Neuronal stem cell (in vitro differentiated cells): ENCODE measurements at places on chromosomes 4 and X.

DNA sequence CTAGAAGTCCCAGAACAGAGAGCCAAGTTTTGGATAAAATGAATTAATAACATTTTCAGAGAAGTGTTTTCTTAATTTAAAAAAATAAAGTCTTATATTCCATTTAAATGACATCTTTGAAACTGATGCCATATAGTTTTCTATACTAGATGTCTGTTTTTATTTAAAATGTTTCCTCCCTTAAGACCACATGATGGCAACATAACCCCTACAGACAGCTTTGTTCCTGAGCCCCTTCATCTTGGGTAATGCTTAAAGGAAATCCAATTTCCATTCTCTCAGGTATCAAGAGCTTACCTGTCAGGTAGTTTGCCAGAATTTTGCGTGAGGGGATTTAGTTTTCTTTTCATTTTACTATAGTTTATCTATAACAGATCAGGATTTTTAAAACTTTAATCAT, 181.4 kb upstream of the UGT8 start:
- no peaks in the 10 kb centered on the region for H3K4me1 ChIP-seq
- H3K36me3 ChIP-seq, result no peaks in the 10 kb centered on the region
- H3K27me3 ChIP-seq, result no peaks in the 10 kb centered on the region
- H3K27ac ChIP-seq, result no peak overlapping the region
- H3K4me3 ChIP-seq, result no peak overlapping the region

DNA sequence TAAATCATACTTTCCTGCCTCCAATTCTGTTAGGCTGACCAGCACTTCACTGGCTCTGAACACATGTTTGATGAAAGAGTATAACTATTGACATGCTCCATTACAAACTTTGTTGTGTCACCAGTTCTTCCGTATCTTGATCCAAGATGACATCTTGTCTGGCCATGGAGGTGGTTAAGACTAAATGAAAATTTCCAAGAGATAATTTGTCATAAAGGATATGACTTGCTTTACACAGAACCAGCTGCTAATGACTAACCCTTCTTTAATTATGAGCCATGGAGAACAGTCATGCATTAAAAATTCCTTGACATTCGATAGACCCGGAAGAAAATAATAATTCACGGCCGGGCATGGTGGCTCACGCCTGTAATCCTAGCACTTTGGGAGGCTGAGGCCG, 17.7 kb upstream of the N4BP2 start:
- H3K4me3 ChIP-seq, result no peak overlapping the region
- no peaks in the 10 kb centered on the region for H3K36me3 ChIP-seq
- H3K4me1 ChIP-seq, result no peaks in the 10 kb centered on the region
- no peaks in the 10 kb centered on the region for H3K27me3 ChIP-seq
- no peak overlapping the region for H3K27ac ChIP-seq
- no peak for DNase-seq

DNA sequence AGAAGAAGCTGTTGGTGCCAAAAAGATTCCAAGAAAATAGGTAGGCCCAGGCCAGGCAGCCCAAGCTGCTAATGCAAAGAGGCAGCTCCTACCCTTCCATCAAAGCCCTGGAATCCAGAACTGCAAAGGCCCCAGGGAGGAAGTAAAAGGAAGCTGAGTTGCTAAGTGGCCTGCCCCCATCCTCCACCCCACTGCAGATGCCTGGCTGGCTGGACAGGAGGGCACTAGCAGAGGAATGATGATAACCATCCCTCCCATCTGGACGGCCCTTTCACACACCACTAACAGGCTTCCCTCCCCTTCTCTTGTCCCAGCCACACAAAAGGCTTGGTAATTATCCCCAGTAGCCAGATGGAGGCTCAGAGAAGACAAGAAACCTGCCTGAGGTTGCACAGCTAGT, 32.4 kb upstream of the PJA1 start:
- H3K27me3 ChIP-seq, result no peaks in the 10 kb centered on the region
- no peaks in the 10 kb centered on the region for H3K36me3 ChIP-seq
- no peak overlapping the region for H3K4me3 ChIP-seq
- H3K4me1 ChIP-seq, result peaks cover 12% of the 10 kb centered on the region
- no peak overlapping the region for H3K27ac ChIP-seq

DNA sequence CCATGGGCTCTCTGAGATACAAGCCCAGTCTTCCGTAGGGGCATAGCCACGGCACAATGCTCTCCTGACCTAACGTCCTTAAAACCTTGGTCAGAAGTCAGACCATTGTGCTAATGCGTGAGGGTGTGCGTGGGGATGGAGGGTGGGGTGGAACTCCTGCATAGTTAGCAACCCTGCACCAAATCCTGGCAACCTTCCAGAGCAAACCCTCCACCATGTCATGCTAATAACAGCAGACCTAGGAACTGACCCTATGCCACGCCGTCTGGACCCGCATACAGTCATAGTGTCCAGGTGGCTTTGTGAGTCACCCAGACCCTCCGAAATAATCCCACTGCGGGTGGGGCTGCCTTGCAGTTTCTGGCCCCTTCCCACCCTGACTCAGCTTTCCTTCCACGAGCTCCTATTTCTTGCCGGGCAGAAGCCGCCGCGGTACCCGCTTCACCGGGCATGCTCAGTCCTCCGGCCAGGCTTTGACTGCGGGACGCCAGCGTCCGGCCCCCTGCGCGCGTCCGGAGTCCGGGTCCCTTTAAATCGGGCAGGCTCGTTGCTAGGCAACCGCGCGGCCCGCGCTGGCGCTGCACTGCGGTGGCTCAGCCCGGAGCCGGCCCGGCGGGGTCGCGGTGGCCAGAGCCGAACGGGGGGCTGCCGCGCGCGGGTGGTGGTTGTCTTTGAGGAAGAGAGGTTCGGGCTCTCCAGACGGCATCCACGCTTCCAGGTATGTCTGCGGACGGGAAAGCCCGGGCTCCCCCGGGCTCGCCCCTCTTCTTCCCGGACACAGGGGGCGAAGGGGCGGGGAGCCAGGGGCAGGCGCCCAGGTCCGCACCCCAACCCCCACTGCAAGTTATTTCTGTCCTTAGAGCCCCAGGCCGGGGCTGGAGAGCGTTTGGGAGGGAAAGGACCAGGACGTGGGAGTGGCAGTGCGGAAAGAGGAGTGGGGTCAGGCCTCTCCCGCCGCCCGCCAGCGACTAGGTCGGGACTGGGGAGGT, at the start of gene CCDC160:
Gene CCDC160 (plus strand): TSS at position 557 of the 989 bp plus-strand sequence. CDS start 7,619 bp downstream, outside the sequence.
- H3K4me3 ChIP-seq, result peak within 1 kb of the TSS; percentile 89
- peaks cover 19% of the 10 kb centered on the region for H3K4me1 ChIP-seq
- peak; percentile 65 for DNase-seq
- H3K36me3 ChIP-seq, result no peaks in the 10 kb centered on the region

- no peaks in the 10 kb centered on the region for H3K4me1 ChIP-seq
- no peak overlapping the region for H3K4me3 ChIP-seq
- no peak for DNase-seq
- H3K27ac ChIP-seq, result no peak overlapping the region
Measured at GRCh38 chrX:17679820-17680219, 57.5 kb upstream of the SCML1 start.

DNA sequence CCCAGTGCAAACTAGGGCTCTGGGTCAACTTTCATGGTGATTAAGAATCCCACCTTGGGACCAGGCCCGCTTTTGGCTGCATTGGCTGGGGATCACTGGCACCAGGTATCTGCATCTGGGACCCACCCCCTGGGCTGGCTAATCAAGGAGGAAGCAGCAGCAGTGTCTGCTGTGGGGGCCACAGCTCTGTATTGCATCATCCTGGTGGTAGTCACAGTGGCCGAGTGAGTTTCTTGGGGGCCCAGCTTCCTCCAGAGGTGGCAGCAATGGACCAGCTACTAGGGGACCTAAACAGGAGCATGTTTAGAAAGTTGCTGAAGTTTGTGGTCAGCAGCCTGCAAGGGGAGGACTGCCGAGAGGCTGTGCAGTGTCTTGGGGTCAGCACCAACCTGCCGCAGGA, 15.7 kb downstream of the LNX1 start:
- no peak overlapping the region for H3K4me3 ChIP-seq
- no peak overlapping the region for H3K27ac ChIP-seq
- DNase-seq, result no peak
- H3K27me3 ChIP-seq, result no peaks in the 10 kb centered on the region
- no peaks in the 10 kb centered on the region for H3K4me1 ChIP-seq
- H3K36me3 ChIP-seq, result no peaks in the 10 kb centered on the region

DNA sequence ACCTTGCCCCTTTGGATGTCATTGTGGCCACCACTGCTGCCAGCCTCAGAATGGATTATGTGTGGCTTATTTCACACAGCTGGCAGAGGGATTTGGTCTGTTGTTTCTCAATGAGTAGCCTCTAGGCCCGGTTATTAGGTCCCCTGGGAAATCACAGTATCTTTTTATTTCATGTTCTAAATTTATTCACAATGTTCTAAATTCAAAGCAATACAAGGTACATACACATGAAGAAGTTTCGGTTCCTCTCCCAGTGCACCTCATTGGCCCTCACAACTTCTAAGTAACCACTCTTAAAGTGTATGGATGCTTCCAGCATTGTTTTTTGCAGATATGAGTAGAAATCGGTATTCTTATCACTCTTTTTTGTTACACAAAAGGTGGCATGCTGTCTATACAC, 262.7 kb downstream of the RCHY1 start:
- no peaks in the 10 kb centered on the region for H3K36me3 ChIP-seq
- H3K4me3 ChIP-seq, result no peak overlapping the region
- H3K27ac ChIP-seq, result no peak overlapping the region
- H3K4me1 ChIP-seq, result no peaks in the 10 kb centered on the region
- H3K27me3 ChIP-seq, result no peaks in the 10 kb centered on the region
- no peak for DNase-seq

- DNase-seq, result no peak
- H3K4me3 ChIP-seq, result no peak overlapping the region
- H3K27ac ChIP-seq, result no peak overlapping the region
- H3K36me3 ChIP-seq, result no peaks in the 10 kb centered on the region
Measured at GRCh38 chr4:1789552-1789951, 3.5 kb upstream of the FGFR3 start.

DNA sequence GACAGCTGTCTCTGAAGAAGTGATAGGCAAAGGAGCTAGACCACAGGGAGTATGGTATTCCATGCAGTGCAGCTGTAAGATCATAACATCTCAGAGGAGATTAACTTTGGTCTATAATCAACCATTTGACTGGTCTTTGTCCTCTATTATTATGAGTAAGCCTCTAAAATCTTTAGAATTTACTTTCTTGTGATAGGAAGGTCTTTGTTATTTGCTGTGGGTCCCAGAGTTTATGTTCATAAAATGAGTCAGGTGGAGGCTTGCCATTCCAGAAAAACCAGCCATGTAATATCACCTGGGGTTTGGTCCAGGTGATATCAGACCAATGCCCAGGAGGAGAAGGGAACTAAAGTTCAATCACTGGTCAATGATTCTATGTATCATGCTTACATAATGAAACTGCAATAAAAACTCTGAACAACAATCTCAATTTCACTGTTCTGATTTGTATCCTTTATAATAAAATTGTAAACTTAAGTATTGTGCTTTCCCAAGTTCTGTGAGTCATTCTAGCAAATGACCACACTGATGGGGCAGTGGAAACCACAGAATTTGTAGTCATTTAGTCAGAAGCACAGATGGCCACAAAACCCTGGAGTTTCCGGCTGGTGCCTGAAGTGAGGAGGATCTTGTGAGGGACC, 239.6 kb upstream of the TRAM1L1 start:
- H3K4me1 ChIP-seq, result no peaks in the 10 kb centered on the region
- DNase-seq, result no peak
- no peak overlapping the region for H3K27ac ChIP-seq
- H3K27me3 ChIP-seq, result no peaks in the 10 kb centered on the region
- no peaks in the 10 kb centered on the region for H3K36me3 ChIP-seq

GRCh38 chr4:167421201-167421600, 186.9 kb upstream of the SPOCK3 start:
- H3K4me3 ChIP-seq, result no peak overlapping the region
- DNase-seq, result no peak
- peaks cover 16% of the 10 kb centered on the region for H3K4me1 ChIP-seq
- no peaks in the 10 kb centered on the region for H3K36me3 ChIP-seq
- no peak overlapping the region for H3K27ac ChIP-seq

GRCh38 chrX:150148749-150149672, 210.7 kb upstream of the EOLA2 start:
- H3K4me3 ChIP-seq, result no peak overlapping the region
- no peaks in the 10 kb centered on the region for H3K27me3 ChIP-seq
- no peaks in the 10 kb centered on the region for H3K4me1 ChIP-seq
- no peaks in the 10 kb centered on the region for H3K36me3 ChIP-seq
- DNase-seq, result no peak

DNA sequence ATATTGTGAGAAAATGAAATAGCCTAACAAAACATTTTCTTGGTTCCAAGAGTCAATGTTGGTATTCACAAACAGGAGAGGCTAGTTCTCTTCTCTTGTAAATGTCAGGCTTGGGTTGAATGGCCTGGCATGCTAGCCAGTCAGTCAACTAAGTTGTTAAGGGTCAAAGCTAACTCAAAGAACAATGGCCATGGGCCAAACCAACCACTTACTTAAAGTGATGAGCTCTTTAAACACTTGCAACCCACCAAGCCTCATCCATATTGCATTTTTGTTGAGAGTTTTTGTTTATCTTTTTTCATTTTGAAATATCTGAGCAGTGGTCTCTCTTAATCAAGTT, 394.5 kb downstream of the RAB28 start:
- no peak overlapping the region for H3K27ac ChIP-seq
- no peak for DNase-seq
- no peaks in the 10 kb centered on the region for H3K4me1 ChIP-seq
- H3K36me3 ChIP-seq, result no peaks in the 10 kb centered on the region
- no peak overlapping the region for H3K4me3 ChIP-seq
- no peaks in the 10 kb centered on the region for H3K27me3 ChIP-seq

- H3K4me1 ChIP-seq, result no peaks in the 10 kb centered on the region
- no peak overlapping the region for H3K27ac ChIP-seq
- H3K27me3 ChIP-seq, result no peaks in the 10 kb centered on the region
- H3K36me3 ChIP-seq, result no peaks in the 10 kb centered on the region
- no peak for DNase-seq
- no peak overlapping the region for H3K4me3 ChIP-seq
Measured at GRCh38 chrX:150478496-150479492, 89.6 kb upstream of the MTM1 start.

- no peaks in the 10 kb centered on the region for H3K27me3 ChIP-seq
- no peaks in the 10 kb centered on the region for H3K36me3 ChIP-seq
- H3K4me1 ChIP-seq, result no peaks in the 10 kb centered on the region
- DNase-seq, result peak; percentile 35
- no peak overlapping the region for H3K4me3 ChIP-seq
- no peak overlapping the region for H3K27ac ChIP-seq
Measured at GRCh38 chr4:172153719-172154118, 340.5 kb downstream of the GALNTL6 start.

- peaks cover 5% of the 10 kb centered on the region for H3K4me1 ChIP-seq
- H3K4me3 ChIP-seq, result peak overlapping the region; percentile 75
- DNase-seq, result no peak
- H3K27ac ChIP-seq, result no peak overlapping the region
- H3K36me3 ChIP-seq, result no peaks in the 10 kb centered on the region
Measured at GRCh38 chr4:53365121-53365485, 758 bp downstream of the SCFD2 start.

GRCh38 chr4:110586131-110586850, 36.6 kb downstream of the PITX2 start:
- no peaks in the 10 kb centered on the region for H3K36me3 ChIP-seq
- no peak for DNase-seq
- H3K27ac ChIP-seq, result no peak overlapping the region
- H3K27me3 ChIP-seq, result no peaks in the 10 kb centered on the region
- no peak overlapping the region for H3K4me3 ChIP-seq
